ENCODE measurements at places on chromosomes 5 and 9.

- DNase-seq, result no peak
Observed at GRCh38 chr5:39068099-39068498, 6.1 kb downstream of the RICTOR start.

- DNase-seq, result peak; percentile 82
Observed at GRCh38 chr5:145936401-145937131, at the start of gene SH3RF2. TSS of gene SH3RF2 (plus strand) at chr5:145936578. CDS start at chr5:145937929, 1,351 bp downstream.

- DNase-seq, result no peak
Observed at GRCh38 chr9:84642553-84643141, 26.9 kb upstream of the NTRK2 start.

GRCh38 chr5:73728493-73729273 lies 102.7 kb downstream of the ARHGEF28 start:
- peak; percentile 31 for DNase-seq

GRCh38 chr5:113806250-113806649 lies 292.8 kb downstream of the YTHDC2 start:
- DNase-seq, result peak; percentile 31

DNA sequence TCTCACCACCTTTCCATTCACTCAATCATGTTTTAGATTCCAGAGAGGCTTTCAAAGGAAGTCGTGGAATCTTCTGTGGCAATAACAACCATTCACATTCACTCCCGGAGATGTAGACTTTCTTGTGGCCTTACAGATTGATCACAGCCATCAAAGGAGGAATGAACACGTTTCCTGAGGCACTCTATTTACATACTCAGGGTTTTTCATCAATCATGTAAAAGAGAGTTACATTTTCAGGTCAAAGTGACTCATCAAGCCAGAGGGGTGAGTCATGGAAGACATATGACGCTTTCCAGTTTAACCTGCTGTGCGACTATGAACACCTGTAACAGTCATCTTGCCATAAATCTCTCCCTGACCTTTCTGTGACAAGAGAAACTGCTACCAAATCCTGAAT lies 39.3 kb upstream of the RAD23B start:
- peak; percentile 84 for DNase-seq

DNA sequence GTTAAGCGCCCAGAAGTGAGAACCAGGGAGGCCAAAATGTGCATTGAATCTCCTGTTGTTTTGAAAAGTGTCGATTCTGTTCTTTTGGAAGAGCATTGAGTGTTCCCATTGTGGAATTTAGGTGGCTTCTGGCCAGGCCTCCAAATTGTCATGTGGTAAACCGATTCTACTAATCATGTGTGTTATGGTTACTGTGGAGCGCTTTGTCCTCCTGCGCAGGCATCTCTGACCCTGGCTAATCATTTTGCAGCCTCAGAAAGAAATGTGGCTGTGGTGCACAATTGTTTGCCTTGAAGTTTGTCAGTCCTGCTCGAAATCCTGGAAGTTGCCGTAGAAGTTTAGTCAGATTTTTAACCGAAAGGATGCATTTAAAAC lies 121.3 kb downstream of the RASGRF2 start:
- DNase-seq, result no peak

DNA sequence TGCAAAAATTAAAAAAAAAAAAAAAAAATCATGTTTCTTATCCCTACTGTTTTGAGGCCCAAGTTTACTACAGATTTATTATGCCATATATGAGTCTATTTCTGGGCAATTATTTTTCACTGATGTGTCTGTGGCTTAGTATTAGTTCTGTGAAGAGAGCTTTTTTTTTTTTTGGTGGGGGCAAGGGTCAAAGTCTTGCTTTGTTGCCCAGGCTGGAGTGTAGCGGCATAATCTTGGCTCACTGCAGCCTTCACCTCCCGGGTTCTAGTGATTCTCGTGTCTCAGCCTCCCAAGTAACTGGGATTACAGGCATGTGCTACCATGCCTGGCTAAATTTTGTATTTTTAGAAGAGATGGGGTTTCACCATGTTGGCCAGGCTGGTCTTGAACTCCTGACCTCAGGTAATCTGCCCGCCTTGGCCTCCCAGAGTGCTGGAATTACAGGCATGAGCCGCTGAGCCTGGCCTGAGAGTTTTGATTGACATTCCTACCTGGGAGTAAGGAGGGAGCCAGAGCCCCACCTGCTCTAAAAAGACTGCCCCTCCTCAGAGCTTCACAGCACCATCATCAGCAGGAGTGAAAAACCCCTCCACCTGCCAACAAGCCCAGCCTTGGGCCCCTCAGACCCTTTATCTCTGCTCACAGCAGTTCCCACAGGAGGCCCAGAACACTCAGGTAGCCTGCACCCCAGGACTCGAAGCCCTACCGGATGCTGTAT lies 36.1 kb upstream of the JADE2 start:
- no peak for DNase-seq

DNA sequence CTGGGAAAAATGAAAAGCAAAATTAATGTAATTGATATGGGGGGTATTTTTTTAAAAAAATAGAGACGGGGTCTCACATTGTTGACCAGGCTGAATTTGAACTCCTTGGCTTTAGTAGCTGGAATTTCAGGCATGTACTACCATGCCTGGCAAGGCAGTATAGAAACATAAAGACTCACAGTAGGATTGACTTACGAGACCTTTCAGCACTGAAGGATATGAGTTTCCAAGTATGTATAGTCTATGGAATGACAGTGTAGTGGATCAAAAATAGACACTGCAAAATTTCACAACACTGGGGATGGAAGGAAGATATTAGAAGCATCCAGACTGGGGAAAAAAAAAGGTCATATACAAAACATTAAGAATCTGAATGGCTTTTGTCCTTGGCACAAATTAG lies 6.8 kb downstream of the DCP2 start:
- DNase-seq, result peak; percentile 54

DNA sequence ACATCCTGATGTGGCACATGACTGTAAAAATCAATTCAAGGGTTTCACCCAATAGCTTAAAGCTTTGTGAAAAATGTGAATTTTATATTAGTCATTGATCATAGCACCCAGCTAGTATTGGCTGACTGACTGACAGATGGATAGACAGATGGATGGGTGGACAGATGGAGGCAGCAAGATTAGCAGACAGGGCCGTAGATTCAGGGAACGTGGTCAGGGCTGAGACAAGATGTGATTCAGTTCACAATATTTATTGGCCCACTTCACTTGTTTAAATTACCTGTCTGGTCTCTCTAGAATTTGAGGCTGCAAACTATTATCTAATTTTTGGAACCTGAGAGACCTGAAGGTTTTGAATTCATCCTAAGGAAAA lies 12.0 kb upstream of the PCSK5 start:
- DNase-seq, result no peak

DNA sequence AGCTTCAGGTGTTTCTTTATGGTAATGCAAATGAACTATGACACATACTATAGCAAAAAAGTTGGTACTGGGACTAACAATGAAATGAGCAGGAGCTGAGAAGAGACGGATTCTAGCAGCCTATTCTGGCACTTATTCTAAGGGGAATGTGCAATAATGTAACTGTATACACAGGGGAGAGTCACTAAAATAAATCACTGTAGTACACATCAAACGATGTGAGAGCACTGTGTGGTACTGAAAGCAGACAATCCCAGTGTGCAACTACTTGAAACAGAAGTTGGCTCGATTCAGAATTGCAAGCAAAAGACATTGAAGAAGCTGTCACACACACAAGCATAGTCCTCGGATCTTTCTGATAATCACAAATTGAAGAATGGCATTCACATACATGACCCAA lies 1713.0 kb upstream of the CDH9 start:
- DNase-seq, result no peak

DNA sequence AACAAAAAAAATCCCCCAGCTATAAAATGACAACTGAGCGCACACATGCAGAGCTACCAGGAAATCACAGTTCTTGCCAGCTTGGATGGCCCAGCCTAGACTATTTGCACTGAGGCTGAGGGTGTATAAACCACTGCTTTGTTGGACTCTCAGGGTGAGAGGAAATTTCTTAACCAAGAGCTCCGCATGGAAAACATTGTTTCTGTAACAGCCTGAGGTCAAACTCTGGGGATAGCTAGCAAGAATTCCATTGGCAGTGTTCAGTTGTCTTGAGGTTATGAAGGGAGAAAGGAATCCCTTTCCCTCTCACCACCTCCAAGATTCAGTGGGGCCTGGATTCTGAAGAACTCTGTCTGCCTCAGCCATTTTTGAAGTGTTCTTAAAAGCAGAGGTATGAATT lies 360.0 kb downstream of the OSTF1 start:
- DNase-seq, result no peak

GRCh38 chr9:110619831-110620230 lies 40.3 kb upstream of the SVEP1 start:
- peak; percentile 39 for DNase-seq

- peak; percentile 34 for DNase-seq
Observed at GRCh38 chr5:144566747-144567420, 396.2 kb downstream of the KCTD16 start.

- DNase-seq, result no peak
Observed at GRCh38 chr9:87796196-87796595, 70.3 kb downstream of the CTSL start.

GRCh38 chr5:92444888-92445287 lies 1061.8 kb upstream of the ARRDC3 start:
- no peak for DNase-seq

DNA sequence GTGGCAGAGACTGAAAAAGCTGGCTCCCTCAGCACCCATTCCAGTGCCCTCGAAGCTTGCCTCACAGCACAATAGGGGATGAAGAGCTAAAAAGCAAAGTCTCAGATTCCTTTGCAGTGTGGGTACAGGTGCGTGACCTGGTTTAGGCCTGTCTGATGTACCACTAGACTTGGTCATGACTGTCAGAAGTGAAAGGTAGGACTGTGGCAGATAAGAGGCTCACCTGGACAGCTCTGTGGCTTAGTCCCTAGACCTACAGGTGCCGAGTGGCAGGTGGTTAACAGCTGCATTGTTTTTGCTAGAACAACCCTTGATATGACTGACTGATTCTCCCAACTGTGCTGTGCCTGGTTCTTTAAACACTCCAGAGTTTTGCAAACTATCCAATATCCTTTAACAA lies 14.7 kb upstream of the SFXN1 start:
- no peak for DNase-seq

DNA sequence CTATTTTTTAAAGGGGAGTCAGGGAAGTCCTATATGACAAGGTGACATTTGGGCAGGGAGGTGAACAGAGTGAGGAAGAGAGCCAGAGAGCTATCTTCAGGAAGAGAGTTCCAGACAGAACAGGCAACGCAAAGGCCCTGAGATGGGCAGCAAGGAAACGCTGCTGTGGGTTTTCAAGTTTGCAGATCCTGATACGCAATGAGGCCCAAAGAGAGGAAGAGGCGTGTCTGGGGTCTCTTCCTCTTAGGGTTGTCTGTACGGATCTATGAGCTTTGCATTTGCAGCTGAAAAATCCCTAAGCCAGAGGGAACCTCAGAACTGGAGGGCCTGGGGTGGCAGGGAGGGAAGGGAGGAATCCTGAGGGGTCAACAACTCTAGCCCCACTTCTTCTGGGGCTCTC lies 13.6 kb downstream of the FAT2 start:
- no peak for DNase-seq

GRCh38 chr5:51598026-51598425 lies 214.8 kb downstream of the ISL1 start:
- DNase-seq, result no peak

GRCh38 chr9:105389796-105390195 lies 58.0 kb upstream of the FSD1L start:
- no peak for DNase-seq

- DNase-seq, result no peak
Observed at GRCh38 chr9:104304925-104305324, 199.1 kb upstream of the OR13F1 start.

- DNase-seq, result no peak
Observed at GRCh38 chr5:99285606-99286005, 356.8 kb upstream of the CHD1 start.

DNA sequence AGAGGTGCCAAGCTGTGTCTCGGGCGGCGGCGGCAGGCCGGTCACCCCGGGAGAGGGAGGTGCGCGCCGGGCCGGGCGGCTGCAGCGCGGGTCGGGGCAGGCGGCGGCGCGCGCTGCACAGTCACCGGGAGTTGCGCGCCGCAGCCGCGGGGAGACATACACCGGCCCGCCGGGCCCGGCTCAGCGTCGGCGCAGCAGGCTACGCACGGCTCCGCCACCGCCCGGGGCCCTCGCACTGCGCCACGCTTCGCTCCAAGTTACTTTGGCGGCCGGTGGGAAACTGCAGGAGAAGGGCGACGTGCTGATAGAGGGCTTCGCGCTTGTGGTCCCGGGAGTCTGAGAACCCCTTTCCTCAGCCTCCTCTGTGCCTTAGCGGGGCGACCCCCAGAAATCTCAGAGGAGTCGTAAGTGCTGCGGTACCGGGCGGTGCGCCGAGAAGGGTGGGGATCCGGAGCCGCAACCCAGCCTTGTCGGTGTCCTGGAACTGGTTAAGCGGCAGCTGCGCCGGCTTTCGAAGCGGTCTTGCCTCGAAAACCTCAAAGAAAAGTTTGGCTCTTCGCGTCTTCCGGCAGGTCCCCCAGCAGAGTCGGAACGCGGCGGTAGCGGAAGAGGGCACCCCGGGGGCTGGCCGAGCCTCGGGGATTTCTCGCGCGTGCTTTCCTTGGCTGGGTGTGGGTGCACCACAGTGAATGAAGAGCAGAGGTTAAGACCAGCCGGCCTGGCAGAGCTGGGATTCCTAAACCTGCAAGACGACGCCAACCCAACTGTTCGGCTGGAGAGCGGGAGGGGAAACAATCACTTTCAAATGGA lies at the start of gene EFNA5:
Gene EFNA5 (minus strand): TSS at position 6 of the 810 bp plus-strand sequence.
- DNase-seq, result peak; percentile 76

GRCh38 chr9:69768716-69769115 lies 8.9 kb upstream of the PTAR1 start:
- peak; percentile 59 for DNase-seq

DNA sequence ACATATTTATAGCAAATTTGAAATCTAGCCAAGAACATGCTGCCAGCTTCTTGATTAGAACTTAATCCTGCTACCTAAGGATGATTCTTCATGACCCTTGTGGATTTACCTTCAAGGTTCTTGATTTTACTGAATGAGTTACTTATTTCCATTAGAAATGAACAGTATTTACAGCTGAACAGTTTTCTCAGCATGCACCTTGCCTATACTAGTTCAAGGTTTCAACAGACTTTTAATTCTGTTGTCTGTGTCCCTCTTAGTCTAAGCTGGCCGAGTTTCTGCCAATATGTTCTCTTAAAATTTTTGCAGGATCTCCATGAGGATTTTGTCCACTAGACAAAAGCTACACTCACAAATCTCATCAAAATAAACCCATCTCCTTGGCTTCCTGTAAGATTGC lies 188.8 kb upstream of the ST8SIA4 start:
- DNase-seq, result no peak

DNA sequence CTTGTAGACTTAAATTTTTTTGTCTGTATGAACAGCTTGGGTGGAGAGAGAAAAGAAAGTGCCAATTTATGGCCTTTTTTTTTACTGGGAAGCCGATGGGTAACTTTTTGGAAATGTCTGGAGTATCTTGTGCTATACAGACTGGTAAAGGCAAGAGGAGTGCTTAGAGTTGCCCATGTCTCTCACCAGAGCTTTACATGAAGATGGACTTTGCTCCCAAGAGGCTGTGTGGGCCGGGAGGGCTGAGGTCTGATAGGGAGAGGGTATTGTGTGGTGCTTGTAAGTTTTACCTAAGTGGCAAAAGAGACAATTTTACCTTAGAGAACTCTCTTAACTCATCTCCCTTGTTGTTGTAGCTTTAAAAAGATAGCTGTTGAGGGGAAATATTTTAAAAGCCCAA lies 203.2 kb downstream of the SEMA6A start:
- DNase-seq, result no peak

GRCh38 chr9:123033864-123034601 lies 566 bp downstream of the GPR21 start:
- no peak for DNase-seq
